ENCODE measurements at places on chromosomes 16 and 17. TPM values are rescaled to one million over a fixed set of nuclear protein-coding genes. Genes with fewer than 3 reads are reported as not detected.

The DYNLRB2 gene
- polyA plus RNA-seq = 11.0 TPM

The ITGAX gene
- 0.53 TPM for polyA plus RNA-seq

DNA sequence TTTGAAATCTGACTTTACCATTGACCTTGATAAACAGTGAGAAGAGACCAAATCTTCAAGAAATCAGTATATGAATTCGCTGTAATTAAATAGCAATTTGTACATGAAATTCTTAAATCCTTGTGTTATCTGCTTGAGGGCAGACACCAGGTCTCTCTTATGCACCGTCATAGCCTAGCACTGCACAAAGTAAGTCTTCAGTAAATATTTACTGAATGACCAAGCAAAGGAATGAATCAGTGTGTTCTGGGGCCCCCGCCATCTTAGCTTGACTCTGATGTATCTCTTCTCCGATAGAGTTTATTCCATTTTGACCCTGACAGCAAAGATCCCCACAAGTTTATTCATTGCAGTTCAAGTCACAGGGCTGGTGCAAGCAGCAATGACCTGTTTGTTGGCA, 328.0 kb downstream of the TMEM114 start:
- DNase-seq = no peak

DNA sequence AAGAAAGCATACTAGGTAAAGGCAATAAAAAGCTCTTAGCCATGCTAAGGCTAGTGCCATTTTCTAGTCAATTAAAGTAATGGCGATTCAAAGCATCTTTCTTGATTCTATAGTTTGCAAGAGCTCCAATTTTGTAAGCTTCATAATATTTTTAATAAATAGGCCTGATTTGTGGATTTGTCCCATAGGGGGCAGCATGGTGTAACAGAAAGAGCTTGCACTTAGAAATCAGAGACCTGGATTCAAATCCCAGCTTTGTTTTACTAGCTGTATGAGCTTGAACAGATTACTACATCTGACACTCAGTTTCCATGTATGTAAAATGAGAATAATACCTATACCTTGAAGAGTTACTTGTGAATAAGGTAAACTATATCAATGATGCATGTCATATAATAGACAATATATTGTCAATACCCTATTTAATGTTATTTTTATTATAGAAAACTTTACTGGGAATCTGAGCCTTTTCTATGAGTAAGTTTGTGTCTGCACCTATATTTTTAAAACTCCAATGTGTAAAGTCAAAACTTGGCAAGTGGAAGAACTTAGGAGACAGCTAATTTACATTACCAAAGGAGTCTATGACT, 93.6 kb upstream of the NOG start:
- no peak for DNase-seq

- no peak for DNase-seq
Observed at GRCh38 chr16:69188236-69188549, 1.2 kb downstream of the SNTB2 start.

DNA sequence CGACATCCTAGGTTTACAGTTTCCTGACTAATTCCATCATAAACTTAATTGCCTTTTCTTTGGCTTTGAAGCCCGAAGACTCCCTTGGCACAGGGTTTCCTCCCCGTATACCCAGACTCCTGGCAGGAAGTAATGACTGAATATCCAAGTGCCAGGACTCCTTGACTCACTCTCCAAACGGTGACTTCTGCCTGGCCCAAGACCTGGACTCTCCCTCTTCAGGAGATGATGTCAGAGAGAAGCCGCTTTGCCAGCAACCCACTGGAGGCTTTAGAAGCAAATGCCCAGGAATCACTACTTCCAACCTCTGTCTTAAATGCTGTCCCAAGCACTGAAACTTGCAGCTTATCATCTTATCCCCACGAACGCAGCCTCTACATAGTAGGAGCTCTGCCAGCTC, 146.5 kb downstream of the RGS9 start:
- DNase-seq = no peak

The FOXL1 gene
- polyA plus RNA-seq = 17.7 TPM

- no peak for DNase-seq
Observed at GRCh38 chr17:21196126-21196525, 17.8 kb downstream of the TMEM11 start.

The DOC2A gene
- polyA plus RNA-seq = 1.6 TPM

DNA sequence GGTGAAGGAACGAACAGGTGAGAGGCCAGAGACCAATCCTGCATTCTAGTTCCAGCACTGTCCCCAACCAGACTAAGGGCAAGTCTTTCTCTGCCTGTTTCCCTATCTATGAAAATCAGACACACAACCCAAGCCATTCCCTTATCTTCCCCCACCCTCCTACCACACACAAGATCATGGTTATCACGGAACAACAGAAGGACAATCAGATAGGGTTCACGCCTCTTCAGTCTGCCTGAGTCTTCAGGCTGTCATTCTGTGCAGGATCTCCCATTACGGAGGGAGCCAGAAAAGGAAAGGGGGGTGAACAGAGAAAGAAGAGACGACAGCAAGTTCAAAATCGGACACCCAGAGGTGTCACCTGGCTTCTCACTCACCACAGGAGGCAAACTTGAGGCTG, 11.1 kb downstream of the TLE7 start:
- no peak for DNase-seq

DNA sequence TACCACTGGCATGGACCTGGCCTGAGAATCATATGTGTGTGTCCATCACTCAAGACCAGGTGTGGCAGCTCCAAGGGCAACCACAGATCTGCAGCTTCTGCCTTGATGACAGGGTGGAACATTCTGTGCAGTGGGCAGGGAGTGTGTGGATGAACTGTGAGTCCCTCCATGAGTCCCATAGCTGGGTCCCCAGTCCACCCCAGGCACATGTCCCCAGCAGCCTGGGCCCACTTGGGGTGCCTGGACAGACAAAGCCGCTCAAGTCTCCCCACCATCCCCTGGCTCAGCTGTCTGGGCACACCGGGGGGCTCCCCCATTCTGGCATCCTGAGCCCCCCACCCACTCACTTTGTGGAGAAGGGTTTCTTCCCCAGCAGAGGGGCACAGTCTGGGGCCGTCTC, 4.6 kb upstream of the KRT16 start:
- no peak for DNase-seq

The HDAC5 gene
- 41.9 TPM for polyA plus RNA-seq

- DNase-seq = no peak
Observed at GRCh38 chr16:405548-406506, 4.1 kb downstream of the DECR2 start.

DNA sequence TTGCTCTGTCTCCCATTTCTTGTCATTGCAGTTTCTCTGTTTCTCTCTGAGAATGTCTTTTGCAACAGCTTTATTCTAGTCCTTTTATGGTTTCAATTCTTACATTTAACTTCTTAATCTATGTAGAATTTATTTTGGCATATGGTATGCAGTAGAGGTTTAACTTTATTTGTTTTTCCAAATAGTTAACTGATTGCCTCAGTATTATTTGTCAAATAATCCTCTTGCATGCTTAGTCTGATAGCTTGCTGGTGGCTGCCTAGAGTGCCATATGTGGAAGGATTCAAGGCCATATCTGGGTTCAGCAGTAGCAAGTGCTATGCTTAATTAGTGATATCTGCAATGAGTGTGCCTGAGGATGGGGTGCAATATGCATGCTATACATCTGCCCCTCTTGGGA, 6.9 kb downstream of the SNTB2 start:
- DNase-seq = no peak

The NLRC3 gene
- polyA plus RNA-seq = 1.6 TPM

The SLFN14 gene
- polyA plus RNA-seq = 0.29 TPM

The C16orf46 gene
- polyA plus RNA-seq = 2.2 TPM

The B3GNT9 gene
- 9.8 TPM for polyA plus RNA-seq

DNA sequence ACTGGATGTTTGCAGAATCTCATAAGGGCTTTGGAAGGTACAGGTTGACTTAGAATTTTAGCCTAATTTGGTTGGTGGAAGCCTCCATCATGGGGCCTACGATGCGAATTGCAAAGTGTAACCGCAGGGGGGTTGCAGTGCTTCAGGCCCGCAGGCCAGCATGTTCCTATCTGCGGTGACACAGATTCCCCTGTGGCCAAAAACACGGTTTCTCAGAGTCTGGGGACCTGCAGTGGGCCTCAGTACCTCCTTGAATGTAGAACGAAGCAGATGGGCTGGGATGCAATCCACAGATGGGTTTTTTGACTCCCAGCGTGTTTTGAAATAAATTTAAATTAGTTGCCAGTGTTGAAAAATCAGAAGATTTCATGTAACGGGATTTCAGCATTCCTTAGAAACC, 34.7 kb downstream of the KIAA0513 start:
- DNase-seq = no peak

The KRTAP1-5 gene
- polyA plus RNA-seq = not detected

The HOXB5 gene
- polyA plus RNA-seq = 20.4 TPM

- no peak for DNase-seq
Observed at GRCh38 chr17:17413215-17413792, 63.5 kb upstream of the MED9 start.

- DNase-seq = no peak
Observed at GRCh38 chr16:71480956-71481355, 8.2 kb downstream of the ZNF19 start.

The IRF8 gene
- 7.2 TPM for polyA plus RNA-seq

DNA sequence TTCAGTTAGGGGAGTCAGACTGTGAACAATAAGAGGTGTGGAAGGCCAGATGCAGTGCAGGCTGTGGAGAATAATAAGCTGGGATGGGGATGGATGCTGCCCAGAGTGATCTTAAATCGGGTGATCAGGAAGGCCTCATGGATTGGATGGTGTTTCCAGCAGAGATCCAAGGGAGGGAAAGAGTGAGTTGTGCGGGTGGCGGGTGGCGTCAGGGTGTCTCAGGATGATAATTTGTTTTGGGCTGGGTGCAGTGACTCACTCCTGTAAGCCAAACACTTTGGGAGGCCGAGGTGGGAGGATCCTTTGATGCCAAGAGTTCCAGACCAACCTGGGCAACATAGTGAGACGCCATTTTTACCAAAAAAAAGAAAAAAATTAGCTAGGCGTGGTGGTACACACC, 7.9 kb downstream of the CLUAP1 start:
- DNase-seq = no peak

DNA sequence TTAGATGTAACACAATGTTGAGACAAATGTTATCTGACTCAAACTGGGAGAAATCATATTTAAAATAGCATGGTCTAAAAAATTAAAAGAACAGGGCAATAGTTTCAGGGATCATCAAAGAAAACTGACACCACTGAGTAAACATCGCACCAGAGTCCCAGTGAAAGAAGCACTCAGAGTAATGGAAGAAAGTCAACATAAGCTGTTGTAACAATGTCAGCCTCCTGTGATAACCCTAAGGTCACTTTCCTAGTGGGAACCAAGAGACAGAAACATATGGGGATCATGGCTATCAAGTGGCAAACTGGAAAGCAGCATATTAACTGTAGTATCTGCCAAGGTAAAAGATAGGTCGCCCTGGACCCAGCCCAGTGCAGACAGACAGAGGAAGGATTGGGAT, 160.8 kb downstream of the CA10 start:
- no peak for DNase-seq

The RTN4RL1 gene
- polyA plus RNA-seq = 0.72 TPM

DNA sequence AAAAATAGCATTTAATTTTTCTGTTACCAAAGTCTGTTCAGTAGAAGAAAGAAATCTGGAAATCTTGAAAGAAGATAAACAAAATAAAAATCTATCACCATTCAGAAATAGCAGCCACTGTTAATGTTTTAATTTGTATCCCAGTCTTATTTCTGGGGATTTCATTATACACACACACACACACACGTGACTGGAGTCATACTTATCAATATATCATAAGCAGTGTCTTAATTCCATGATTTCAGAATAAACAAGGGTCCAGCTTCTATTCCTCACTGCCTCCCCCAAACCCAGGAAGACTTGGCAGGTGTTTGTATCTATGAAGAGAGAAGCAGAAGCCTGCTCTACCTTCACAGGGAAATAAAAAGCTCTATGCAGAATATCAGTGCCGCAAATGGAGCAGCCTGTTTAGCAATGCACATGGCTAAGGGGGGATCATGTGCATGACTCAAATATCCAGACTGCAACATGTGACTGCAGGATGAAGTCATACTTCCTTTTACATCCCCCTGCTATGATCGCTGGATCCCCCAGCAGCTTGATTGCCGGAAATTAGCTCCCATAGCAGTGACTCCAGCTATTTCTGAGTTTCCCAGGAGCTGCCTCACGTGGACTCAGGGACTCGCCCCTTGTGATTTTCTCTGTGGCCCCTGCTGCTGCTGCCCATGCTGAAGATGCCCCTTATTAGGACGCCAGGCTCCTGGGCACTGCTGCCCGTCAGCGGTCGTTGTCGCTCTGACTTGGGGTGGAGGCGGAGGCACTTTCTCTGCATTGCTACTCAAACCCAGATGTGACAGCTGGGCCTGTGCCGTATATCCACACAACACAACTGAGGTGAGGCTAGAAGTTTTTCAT, 341.0 kb downstream of the CPPED1 start:
- DNase-seq = no peak

DNA sequence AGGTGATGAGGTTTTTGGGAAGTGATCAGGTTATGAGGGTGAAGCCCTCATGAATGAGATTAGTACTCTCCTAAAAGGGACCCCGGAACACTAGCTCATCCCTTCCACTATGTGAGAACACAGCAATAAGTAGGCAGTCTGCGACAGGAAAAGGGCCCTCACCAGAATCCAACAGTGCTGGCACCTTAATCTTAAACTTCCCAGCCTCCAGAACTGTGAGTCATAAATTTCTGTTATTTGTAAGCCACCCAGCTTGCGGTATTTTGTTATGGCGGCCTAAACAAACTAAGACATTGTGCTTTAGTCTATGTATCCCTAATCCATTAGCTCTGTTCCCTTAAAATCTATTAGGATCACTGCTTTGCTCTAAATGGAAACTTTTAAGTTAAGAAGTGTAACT, 8.5 kb downstream of the SLFN12 start:
- DNase-seq = no peak

- no peak for DNase-seq
Observed at GRCh38 chr16:85798283-85798776, 1.0 kb downstream of the EMC8 start.

GRCh38 chr17:69874175-69874670, 200.8 kb upstream of the KCNJ16 start:
- DNase-seq = no peak

GRCh38 chr17:47975189-47975822, 4.4 kb downstream of the CDK5RAP3 start:
- DNase-seq = no peak

The GALK1 gene
- polyA plus RNA-seq = 21.5 TPM

The KRT12 gene
- polyA plus RNA-seq = not detected

- DNase-seq = no peak
Observed at GRCh38 chr17:15884731-15885130, 60.2 kb upstream of the ADORA2B start.
